ENCODE measurements at places on chromosomes 7 and 10. TPM values are rescaled to one million over a fixed set of nuclear protein-coding genes. Genes with fewer than 3 reads are reported as not detected.
A peak's percentile ranks its signal among the peaks of the same experiment; 100 is the strongest.

DNA sequence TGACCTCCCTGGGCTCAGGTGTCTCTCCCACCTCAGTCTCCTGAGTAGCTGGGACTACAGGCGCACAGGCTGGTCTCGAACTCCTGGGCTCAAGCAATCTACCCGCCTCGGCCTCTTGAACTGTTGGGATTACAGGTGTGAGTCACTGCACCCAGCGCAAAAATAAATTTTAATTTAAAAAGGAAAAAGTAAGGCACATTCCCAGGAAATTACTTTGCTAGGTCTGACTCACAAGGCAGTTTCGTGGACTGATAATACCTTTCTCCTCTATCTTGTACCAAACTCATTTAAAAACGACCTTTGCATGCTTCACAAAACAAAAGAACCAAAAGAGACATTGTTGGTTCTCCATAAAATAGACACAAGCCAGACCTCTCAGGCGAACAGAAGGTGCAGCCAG is 29.7 kb downstream of the PARP12 start:
- DNase-seq, result no peak

The CLDN15 gene
- 16.9 TPM for total RNA-seq

GRCh38 chr10:80081026-80081425 is 2.6 kb downstream of the TMEM254 start:
- DNase-seq, result no peak

The TMEM196 gene
- total RNA-seq, result not detected

- no peak for DNase-seq
These were observed 22.7 kb downstream of the DHTKD1 start for GRCh38 chr10:12091421-12091820.

DNA sequence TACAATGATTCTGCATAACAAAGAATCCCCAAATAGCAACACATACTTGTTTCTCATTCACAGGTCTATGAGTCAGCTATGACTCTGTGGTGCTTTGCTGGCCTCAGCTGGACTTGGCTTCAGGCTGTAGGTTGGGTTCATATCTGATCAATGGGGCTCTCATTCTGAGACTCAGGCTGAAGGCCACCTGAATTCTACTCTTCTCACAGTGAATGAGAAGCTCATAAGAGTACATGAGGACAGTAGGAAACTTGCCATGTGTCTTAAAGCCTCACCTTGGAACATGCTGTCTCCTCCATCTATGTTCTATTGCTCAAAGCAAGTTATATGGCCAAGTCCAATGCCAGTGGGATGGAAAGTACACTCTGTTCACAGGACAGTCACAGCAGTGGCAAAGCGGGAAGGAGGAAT is 292.9 kb downstream of the BMPER start:
- DNase-seq, result no peak

DNA sequence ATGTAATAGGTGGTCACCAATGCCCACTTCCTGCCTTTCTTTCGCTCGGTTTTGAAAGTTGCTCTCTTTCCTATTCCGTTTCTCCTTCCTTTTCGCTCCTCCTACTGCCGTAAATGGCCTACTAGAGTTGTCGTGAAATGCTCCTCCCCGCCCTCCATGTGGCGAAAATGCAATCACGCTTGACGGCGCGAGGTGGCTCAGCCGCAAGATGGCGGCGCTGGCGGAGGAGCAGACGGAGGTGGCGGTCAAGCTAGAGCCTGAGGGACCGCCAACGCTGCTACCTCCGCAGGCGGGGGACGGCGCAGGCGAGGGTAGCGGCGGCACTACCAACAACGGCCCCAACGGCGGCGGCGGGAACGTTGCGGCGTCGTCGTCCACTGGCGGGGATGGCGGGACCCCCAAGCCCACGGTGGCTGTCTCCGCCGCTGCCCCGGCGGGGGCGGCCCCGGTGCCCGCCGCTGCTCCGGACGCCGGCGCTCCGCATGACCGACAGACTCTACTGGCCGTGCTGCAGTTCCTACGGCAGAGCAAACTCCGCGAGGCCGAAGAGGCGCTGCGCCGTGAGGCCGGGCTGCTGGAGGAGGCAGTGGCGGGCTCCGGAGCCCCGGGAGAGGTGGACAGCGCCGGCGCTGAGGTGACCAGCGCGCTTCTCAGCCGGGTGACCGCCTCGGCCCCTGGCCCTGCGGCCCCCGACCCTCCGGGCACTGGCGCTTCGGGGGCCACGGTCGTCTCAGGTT is at the start of gene TAF5:
TSS of gene TAF5 (plus strand) at position 195 of the 737 bp plus-strand sequence. CDS start at position 209, 14 bp downstream.
- DNase-seq, result peak; percentile 98

The OR13A1 gene
- total RNA-seq, result not detected

The RAPGEF5 gene
- total RNA-seq, result 15.6 TPM

GRCh38 chr10:21534604-21535493 is 817 bp downstream of the MLLT10 start:
- DNase-seq, result no peak

- no peak for DNase-seq
These were observed 324.2 kb downstream of the CXCL12 start for GRCh38 chr10:44060719-44061118.

The RPS24 gene
- total RNA-seq, result 1,764 TPM

The GPR37 gene
- 2.2 TPM for total RNA-seq

The BAMBI gene
- total RNA-seq, result 6.2 TPM

The CPA1 gene
- 11.9 TPM for total RNA-seq

The EGFR gene
- total RNA-seq, result 71.5 TPM

GRCh38 chr10:71756311-71757191 is 16.8 kb downstream of the VSIR start:
- DNase-seq, result no peak

DNA sequence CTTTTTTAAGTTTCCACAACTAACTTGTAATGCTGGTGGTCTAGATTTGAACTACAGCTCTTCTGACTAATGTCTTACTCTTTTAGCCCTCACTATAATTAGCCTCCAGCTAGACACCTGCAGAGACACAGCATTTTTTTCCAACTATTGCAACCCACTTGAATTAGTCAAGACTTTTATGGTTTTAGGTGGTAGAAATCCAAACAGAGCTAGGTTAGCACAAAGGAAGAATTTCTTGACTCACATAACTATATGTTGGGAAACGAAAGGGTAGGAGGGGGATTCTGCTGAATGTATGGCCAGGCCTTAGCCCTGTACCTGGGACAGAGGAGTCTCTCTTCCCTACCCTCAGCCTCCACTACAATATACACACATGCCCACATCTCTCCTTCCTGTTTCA is 586.1 kb downstream of the INHBA start:
- DNase-seq, result no peak

GRCh38 chr10:34001087-34001580 is 666.7 kb upstream of the NRP1 start:
- DNase-seq, result no peak

The OLAH gene
- total RNA-seq, result not detected

- DNase-seq, result no peak
These were observed 34.5 kb upstream of the TAC1 start for GRCh38 chr7:97697396-97697795.

The PTPRN2 gene
- 2.1 TPM for total RNA-seq

The TLL2 gene
- total RNA-seq, result 1.3 TPM
